ENCODE measurements at places on chromosomes 5 and 9.

- no peak for DNase-seq
Measured at GRCh38 chr5:68170826-68171558, 44.6 kb upstream of the PIK3R1 start.

DNA sequence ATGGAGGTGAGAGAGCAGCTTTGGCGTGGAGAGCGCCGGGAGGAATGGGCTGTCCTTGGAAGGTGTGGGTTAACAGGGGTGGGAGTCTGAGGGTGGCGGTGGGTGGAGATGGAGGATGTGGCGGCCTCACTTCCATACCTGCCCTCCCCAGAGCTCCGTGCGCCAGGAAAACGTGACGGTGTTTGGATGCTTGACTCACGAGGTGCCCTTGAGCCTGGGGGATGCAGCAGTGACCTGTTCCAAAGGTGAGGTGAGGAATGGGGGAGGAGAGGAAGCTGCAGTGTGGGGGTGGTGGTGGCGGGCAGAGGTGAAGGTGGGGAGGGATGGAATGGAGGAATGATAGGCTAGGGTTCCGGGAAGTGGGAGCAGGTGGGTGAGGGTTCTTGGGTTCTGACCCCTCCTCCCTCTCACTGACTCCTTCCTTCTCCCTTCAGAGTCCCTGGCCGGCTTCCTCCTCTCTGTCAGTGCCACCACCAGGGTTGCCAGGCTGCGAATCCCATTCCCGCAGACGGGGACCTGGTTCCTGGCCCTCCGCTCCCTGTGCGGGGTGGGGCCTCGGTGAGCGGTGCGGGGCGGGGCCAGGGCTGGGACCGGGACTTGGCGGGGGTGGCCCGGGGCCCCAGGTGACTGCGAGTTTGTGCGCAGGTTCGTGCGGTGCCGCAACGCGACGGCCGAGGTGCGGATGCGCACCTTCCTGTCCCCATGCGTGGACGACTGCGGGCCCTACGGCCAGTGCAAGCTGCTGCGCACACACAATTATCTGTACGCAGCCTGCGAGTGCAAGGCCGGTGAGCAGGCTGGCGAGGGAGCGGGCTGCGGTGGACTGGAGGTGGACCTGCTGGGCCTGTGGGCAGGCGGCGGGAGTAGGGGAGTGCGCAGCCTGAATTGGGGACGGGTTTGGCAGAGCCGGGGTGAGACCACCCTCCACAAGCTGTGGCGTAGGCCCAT is 17.1 kb downstream of the TMEM8B start:
- no peak for DNase-seq

GRCh38 chr9:36102742-36103495 is 33.6 kb upstream of the GLIPR2 start:
- DNase-seq, result peak; percentile 86

DNA sequence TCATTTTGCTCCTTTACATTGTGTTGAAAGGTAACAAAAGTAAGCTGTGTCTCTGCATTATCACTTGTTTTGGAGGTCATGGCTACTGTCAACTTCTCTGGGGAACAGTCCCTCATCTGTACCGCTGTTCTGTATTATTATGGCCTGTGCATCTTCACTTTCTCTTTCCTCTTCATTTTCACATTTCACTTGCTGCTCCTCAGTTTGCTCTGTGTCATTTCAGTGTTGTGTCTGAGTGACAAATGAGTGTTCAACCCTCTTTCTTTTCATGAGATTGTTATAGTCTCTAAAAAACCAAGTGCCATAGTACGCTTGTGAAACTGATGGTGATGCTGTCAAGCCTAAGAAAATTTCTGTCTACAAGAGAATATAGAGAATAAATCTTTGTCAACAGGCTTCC is 122.0 kb upstream of the FER start:
- no peak for DNase-seq

- peak; percentile 43 for DNase-seq
Measured at GRCh38 chr9:87792831-87793288, 66.9 kb downstream of the CTSL start.

GRCh38 chr9:134488331-134489280 is 153.0 kb upstream of the COL5A1 start:
- no peak for DNase-seq

GRCh38 chr9:121528642-121529041 is 29.0 kb upstream of the GGTA1 start:
- no peak for DNase-seq

- no peak for DNase-seq
Measured at GRCh38 chr5:68010740-68011139, 204.8 kb upstream of the PIK3R1 start.

DNA sequence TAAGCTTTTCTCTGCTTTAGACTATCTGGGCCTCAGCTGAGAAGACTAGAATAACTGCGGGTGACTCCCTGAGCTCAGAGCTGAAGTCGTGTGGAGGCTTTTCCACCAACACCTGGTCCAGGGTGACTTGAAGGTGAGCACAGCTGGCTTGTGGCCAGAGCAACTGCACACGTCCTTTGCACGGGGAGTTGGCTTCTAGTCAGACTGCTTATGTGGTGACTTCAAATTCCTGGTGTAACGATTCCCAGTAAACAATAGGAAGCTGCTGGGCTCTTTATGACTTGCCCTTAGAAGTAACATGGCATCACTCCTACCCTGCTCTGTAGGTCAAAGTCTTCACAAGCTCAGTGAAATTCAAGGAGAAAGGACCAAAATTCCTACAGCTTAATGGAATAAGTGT is 800.6 kb upstream of the CDH6 start:
- DNase-seq, result no peak

- no peak for DNase-seq
Measured at GRCh38 chr5:2515180-2515764, 236.2 kb downstream of the IRX2 start.

DNA sequence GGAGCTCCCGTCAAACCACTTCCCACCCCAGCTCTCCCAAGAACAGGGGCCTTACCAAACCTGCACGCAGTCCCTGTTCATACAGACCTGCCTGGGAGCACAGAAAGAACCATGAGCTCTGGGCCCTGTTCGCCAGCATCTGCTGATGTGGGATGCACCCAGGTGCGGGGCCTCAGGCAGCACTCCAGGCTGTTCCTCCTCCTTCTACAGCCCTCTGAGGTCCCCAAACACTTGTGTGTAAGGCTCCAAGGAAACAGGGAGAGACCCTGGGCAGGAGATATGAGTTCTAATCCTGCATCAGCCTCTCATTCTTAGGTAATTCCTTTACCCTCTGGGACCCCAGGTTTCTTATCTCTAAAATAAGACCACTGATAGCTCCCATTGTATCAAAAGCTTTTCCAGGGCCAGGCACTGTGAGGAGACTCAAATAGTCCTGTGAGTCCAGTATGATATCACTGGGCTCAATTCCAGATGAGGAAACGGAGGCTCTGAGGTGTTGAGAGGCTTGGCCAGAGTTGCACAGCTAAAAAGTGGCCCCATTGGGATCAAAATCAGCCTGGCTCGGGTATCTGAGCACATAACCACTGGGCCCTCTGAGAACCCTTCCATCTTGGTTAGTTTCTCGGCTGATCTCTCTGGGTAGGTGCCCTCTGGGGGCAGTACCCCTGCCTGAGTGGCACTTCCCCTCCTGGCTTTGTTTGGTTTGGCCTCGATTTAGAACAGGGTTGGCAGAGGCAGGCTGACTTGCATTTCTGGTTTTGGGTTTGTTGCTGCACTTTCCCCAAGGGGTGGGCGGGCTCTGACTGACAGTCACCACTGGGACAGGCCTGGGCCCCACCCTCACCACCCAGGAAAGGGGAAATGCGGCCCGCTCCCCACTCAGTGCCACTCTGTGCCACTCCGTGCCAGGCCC is 116.8 kb downstream of the RGS3 start:
- DNase-seq, result peak; percentile 61

DNA sequence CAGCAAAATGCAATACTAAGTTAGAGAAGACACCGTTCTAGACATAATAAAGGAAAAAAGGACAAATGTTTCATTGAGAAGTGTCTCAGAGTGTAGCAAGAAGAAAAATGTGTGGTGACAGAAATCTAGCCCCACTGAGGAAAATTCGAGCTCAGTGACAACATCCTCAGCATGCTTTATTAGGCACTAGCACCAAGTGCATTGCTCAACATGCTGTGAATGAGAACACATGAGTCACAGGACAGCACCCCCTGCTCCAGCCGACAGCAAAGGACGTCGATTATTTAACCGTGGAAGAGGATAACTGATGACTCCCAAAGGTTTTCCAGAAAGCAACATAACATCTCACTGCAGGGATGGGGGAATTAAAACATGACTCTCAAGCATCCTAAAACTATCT is 182.7 kb downstream of the GNAQ start:
- DNase-seq, result no peak

DNA sequence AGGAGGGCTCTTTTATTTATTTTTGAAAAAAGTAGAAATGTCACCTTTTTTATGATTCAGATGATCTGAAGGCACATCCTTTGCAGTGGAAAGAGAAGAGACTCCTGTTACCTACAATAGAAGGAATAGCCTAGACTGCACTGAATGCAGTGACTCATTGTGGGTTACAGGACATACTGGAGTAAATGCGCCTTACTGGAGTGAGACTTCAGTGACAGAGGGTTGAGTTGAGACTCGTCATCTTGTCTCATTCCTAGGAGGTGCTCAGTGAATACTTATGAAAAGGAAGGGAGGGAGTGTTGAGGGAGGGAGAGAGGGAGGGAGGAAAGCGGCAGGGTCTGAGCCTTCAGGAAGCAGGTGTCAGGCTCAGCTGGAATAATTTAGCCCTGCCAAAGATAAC is 25.2 kb downstream of the ANKRA2 start:
- no peak for DNase-seq

GRCh38 chr9:69801989-69802388 is 18.6 kb upstream of the CFAP95 start:
- DNase-seq, result no peak

DNA sequence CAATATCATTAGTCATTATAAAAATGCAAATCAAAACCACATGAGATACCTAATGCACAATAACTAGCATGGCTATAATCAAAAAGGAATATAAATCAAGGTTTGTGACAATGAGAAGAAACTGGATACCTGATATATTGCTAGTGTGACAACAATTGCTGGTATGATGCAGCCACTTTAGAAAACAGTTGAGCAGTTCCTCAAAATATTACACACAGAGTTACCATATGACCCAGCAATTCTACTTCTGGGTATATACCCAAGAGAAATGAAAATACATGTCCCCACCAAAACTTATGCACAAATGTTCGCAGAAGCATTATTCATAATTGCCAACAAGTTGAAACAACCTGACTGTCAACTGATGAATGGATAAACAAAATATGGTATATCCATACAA is 339.7 kb upstream of the POU5F2 start:
- DNase-seq, result no peak

- DNase-seq, result no peak
Measured at GRCh38 chr5:114467729-114468128, 105.9 kb downstream of the KCNN2 start.

GRCh38 chr9:90100014-90100413 is 495.2 kb downstream of the GADD45G start:
- DNase-seq, result no peak

DNA sequence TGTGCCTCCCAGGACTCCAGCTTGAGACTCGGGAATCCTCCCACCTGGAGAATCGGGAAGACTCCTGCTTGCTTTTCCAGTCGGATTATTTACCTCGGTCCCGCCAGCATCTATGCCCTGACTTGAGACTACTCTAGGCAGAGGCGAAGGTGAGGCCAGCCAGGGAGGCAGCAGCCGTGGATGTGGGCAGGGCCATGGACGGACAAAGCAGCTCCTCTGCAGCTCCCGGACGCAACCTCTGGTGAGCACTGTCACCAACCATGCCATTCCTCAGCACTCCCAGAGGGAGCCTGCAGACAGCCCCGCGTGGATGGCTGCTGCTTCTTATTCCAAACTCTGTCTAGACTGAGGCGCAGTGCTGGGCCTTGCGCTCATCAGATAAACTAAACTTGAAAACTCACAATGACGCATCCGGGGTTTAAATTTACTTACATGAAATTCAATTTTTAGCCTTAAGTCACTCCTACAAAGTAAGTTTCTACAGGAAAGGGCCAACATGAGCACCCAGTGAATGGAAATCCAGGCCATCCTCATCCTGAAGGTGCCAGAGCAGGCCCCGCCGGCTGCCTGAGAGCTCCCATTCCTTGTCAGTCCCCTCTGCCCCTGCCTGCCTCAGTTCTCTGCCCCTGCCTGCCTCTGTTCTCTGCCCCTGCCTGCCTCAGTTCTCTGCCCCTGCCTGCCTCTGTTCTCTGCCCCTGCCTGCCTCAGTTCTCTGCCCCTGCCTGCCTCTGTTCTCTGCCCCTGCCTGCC is 17.8 kb downstream of the MED10 start:
- DNase-seq, result no peak

DNA sequence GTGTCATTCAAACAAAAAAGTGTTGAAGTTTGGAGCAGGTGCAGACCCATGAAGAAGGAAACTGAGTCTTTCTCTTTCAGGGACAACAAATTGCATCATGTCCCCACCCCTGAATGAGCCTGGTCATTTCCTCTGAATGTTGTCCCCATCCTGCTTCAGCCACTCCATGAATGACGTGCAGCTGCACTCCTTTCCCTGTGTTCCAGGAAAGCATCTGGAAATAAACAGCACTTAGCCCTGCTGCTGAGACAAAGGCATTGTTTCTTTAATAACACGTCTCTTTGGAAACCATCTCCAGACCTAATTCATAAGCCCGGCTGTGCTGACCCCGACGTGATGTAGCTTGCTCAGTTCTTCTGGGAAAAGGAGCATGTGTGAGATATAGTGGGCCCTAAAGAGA is 682.3 kb downstream of the BRINP1 start:
- DNase-seq, result no peak

- DNase-seq, result no peak
Measured at GRCh38 chr5:95708876-95709275, 22.3 kb upstream of the RHOBTB3 start.

DNA sequence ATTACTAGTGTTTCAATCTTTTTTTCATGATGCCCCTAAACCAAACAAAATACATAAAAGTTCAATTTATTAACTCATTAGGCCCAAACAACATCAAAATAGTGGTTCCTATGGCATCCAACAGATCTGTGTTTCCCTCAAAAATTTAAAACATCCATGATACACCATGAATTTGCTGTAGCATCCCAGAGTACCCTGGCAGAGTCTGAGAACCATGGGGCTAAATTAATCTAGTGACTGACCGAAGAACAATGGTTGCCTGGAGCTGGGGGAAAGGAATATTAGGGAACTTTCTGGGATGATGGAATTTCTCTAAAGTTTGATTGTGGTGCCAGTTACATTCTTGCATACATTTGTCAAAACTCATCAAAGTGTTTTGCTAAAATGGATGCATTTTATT is 79.5 kb upstream of the TRIO start:
- DNase-seq, result no peak

Data from stimulated activated CD4-positive, alpha-beta T cell treated with anti-CD3 and anti-CD28 coated beads, Interleukin-15, amount 100 ng/mL, for 48 hours (primary cell).